ENCODE measurements at places on chromosomes 3 and 15.

GRCh38 chr3:183538486-183538885 lies 17.0 kb downstream of the KLHL6 start:
- no peak for DNase-seq

- DNase-seq: no peak
Observed at GRCh38 chr3:61871644-61872043, 310.3 kb downstream of the PTPRG start.

- no peak for DNase-seq
Observed at GRCh38 chr3:157566596-157566995, 63.4 kb upstream of the VEPH1 start.

DNA sequence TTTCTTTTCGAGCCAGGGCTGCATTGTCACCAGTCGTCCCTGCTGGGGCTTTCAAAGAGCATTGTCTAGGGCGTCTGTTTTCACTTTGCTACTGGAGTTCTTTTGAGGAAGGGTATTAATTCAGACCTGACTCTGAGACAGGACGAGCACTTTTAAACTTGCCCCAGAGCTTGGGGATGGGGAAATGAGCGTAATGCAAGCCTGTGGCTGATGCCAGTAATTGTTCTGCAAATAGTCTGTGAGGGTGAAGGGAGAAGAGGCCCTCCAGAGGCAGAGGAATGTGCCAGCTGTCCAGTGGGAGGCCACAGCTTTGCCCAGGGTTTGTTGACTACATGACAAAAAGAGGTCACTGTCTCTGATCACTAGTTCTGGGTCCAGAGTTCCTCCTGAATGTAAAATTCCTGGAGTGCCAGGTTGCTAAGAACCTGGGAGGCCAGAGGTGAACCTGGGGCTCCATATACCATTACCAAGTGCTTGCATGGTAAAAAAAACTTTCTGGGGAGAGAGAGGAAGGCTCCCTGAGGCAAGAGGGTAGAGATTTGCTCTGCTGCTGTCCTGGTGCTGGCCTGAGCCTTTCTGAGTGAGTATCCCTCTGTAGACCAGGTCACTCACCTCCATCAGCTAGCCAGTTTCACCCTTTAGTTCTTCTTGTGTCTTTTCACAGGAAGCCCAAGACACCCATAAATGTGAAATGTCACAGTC lies 14.8 kb downstream of the EEFSEC start:
- DNase-seq: peak; percentile 58

- DNase-seq: no peak
Observed at GRCh38 chr3:114958930-114959329, 188.2 kb downstream of the ZBTB20 start.

GRCh38 chr15:52441841-52442240 lies 86.8 kb downstream of the MYO5A start:
- DNase-seq: no peak

DNA sequence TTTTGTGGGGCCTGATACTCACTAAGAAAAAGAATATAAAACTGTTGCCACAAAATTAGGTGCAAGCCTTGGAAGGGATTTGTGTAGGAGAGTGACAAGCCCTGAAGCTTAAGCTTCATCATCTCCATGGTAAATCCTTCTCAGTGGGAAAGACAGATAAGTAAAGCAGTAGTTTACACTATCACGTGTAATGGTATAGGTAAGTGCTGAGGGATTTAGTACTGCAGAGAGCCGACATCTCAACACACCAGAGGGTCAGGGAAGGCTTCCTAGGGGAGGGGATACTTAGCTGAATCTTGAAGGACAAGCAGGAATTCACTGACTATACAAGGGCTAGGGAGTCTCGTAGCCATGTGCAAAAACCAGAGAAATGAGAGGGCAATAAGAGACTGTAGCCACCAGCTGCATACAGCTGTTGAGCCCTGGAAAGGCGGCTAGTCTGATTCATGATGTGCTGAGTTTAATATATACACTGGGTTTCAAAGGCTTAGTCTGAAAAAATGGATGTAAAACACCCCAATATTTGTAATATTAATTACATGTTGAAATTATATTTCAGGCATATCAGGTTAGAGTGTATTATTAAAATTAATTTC lies 11.1 kb downstream of the SLC24A1 start:
- no peak for DNase-seq

DNA sequence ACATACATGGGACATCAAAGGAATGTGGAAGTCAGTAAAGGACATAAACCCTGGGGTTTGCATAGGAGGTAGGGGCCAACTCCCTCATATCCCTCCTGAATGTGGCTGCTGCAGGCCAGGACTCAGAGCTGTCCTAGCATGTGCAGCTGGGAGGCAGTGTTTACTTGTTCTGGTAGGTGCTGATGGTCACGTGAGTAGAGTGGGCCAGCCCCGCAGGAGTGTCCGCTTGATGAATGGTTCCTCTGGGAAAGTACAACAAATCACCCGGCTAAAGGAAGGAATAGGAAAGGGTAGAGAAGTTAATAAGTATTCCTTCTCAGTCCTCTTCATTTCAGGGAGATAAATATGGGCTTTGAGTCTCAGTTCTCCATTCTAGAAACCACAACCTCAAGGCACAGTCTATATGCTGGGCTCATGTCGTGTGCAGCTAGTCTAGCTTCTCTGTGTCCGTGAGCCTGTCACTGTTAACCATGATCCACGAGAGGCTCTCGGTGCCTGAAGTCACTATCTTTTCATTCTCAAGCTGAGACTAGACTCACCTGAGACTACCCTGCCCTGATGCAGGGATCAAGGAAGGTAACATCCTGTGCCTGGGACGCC lies 17.9 kb downstream of the RIOX2 start:
- DNase-seq: no peak

GRCh38 chr15:52021128-52021671 lies 2.2 kb downstream of the MAPK6 start:
- DNase-seq: peak; percentile 72

DNA sequence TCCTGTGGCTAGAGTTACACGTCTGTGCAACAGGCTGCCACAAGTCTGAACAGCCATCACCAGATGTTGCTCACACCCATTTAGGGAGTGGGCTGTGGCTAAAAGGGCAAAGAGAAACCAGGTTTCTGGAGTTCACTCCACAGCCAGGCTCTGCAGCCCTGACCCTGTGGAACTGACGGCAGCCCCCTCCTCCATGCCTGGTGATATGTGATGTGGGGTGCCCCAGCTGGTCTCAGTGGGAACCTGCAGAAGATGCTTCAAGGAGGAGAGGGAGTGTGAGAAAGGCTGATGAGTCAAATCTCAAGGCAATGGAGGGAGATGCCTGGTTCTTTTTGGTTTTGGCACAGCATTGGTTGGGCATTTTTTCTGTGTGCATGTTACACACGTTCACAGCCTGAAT lies 130.6 kb downstream of the TPRA1 start:
- no peak for DNase-seq

GRCh38 chr3:65568497-65568896 lies 470.2 kb downstream of the MAGI1 start:
- DNase-seq: no peak

DNA sequence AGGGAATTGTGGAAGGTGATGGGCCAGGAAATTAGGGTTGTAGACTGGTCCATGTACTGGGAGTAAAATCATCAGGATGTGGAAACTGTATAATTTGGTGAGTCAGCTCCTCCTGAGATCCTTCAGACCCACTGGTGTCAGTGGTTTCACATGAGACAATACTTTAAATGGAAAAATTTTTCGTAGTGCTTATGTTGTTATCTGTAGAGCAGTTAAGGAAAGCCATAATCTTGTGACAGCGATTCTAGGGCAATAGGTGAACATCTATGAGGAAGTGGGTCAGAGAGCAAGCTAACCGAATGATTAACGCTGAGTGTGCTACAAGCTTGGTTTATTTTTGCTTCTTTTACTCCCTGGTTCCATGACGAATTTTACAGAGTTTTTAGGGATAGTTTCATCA lies 200.6 kb downstream of the CADM2 start:
- DNase-seq: peak; percentile 57

- peak; percentile 48 for DNase-seq
Observed at GRCh38 chr15:70672081-70672480, 91.3 kb downstream of the UACA start.

- no peak for DNase-seq
Observed at GRCh38 chr15:38192496-38192895, 60.1 kb upstream of the SPRED1 start.

DNA sequence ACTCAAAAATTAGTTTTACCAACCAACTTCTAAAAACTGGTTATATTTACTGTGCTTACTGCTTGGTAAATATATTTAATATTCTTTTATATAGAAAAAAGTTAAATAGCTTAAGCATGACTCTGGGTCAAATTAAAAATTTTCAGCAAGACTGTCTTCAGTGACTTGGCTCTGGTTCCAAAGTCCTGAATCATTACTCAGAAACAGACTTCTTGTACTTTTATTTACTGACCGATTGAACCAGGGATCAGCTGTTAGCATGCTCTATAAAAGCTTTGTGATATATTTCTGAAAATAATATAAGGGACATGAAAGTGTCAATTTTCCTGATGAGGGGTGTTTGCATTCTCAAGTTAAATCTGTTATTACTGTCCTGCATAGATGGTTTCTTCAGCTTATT lies 164.3 kb downstream of the MCTP2 start:
- peak; percentile 10 for DNase-seq

DNA sequence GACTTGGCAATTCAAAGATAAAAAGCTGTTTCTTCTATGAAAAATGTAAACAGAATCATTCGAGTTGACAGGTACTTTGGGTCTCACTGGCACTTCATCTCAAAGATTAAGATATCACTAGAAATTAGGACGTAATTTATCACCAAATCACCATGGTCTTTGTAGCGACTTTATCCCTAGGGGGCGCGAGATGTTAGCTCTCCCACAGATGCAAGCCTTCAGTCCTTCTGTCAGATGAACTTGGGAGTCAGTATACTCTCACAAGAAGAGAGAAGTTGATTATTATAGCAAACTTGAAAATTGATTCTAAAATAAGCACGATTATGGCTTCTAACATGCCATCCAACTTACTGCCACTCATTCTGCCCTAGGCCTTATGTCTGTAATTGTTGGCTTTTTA lies 150.3 kb downstream of the ALCAM start:
- DNase-seq: no peak

DNA sequence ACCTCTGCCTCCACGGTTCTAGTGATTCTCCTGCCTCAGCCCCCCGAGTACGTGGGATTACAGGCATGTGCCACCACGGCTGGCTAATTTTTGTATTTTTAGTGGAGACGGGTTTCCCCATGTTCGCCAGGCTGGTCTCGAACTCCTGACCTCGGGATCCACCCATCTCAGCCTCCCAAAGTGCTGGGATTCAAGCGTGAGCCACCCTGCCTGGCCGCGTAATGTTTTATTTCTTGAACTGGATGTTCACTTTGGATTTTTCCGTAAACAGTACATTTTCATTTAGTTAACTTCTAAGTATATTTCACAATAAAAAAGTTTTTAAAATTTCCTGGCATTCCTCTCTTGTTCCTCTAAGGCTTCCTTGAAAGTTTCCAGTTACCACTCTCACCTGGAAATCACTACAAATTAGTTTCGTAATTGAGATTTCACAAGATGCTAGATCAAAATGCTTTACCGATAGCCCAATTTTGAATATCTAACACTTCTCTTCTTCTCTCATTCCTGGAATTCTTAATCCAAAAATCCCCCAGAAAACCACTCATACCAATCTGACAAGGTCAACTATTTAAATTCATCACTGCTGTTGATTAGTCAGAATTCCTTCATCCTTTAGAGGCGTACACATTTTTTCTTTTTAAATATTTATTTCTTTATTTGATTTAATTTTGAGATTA lies 44.7 kb upstream of the INO80 start:
- DNase-seq: no peak

DNA sequence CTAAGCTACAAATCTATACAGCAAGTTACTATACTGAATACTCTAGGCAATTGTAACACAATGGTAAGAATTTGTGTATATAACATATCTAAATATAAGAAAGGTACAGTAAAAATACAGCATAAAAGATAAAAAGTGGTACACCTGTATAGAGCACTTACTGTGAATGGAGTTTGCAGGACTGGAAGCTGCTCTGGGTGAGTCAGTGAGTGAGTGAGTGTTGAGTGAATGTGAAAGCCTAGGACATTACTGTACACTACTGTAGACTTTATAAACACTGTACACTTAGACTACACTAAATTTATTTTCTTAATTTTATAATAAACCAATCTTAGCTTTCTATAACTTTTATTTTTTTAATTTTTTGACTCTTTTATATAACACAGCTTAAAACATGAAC lies 123.1 kb downstream of the ZMAT3 start:
- DNase-seq: no peak

GRCh38 chr3:14150078-14150477 lies 25.2 kb downstream of the TMEM43 start:
- DNase-seq: no peak

DNA sequence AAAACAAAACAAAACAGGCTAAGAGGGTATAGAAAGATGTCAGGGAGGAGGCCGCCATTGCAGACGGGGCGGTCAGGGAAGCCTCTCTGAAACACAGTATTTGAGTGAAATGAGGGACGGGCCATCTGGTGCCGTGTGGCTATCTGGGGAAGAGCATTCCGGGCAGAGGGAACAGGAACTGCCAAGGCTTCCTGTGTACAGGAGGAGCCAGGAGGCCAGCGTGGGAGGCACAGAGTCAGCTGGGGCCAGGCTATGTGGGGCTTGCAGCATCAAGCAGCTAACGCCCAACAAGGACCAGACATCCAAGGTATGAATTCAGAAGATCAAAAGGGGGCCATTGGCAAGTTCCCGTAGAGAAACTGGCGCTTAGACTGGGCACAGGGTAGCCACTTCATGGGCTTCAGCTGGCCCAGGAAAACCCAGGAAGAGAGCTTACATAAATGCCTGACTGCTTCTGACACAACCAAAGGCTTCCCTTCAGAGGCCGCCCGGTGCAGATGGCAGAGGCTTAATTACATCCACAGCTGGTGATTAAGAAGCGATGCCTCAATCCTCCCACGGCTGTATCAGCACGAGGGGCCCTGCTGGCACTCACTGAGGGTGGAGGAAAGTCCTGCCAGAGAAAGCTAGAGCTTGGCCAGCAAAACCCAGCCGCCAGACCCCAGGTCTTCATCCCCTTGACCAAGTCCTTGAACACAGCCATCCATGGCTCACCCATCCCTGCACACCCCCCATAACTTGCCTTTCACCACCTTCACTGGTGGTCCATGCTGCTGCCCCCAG lies 144.9 kb downstream of the MEGF11 start:
- DNase-seq: no peak

DNA sequence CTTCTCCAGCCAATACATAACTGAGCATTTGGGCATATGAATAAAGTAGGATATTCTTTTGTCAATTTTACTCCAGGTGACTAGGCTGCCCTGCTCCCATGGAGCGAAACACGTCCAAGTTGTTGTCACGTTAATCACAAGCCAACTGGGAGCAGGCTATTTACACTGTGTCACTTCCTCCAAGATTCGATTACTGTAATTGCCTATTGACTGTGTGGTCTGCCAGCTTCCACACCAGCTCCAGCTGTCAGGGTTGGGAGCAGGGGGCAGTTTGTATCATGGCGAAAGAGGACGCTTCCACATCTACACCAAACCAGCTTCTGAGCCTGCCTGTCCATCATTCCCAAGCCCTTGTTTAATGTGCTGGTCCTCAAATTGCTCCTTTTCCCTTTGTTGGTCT lies 89.2 kb upstream of the RORA start:
- DNase-seq: no peak

DNA sequence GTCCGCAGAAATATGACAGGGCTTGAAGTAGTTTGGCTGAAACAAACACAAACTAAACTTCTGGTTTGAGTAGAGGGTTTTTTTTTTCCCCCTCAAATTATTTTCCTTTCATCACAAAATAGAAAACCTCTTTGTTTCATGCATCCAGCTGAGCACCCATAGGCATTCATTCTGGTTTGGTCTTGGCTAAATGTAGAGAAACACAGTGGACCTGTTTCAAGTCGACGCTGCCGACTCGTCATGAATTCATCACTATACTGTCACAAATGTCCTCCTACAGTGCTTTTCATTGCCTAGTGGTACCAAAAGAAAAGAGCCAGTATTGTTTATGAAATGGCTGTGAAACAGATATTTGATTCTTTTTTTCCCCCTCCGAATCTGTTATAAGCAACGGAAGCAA lies 52.4 kb upstream of the GYG1 start:
- no peak for DNase-seq
